ENCODE measurements at places on chromosomes 16 and 17.

GRCh38 chr17:81291662-81292061, 3.4 kb downstream of the SLC38A10 start:
- peak; percentile 63 for DNase-seq

DNA sequence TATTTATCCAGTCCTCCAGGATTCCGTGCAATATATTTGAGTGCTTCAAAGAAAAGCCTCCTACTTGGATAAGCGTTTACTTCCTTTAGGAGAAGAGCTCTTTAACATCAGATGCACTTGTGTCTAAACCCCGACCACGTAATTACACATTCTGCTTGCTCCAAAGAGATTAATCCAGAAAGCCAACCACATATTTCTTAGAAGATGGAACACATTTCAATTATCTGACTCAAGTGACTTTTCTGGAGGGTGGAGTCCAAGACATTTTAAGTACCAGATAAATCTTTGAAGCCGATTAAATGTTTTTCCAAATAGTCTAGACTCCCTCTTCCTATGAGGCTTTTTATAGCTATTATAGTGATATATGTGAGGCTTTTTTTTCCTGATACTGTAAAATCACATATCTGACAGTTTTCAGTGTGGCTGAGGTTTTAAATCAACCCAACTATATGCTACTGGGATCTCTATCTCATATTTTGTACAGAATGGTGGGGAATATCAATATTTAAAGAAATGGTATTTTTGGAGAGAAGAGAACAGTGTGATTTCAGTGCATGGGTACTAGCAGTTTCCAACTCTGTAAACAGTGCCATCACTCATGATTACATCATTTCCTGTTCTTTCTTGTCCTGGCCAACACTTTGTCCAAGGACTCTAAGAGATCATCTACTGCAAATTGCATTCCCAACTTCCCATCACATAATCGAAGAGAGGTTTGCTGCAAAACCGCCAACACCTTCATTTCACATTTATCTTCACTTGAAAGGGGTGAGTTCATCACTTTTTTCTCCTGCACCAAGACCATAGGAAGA, 192.4 kb upstream of the HSBP1 start:
- no peak for DNase-seq

- no peak for DNase-seq
Measured at GRCh38 chr17:14925498-14925897, 339.6 kb downstream of the PMP22 start.

- no peak for DNase-seq
Measured at GRCh38 chr17:50517011-50517410, 8.8 kb downstream of the MYCBPAP start.

GRCh38 chr17:60577147-60577915, 22.7 kb upstream of the PPM1D start:
- DNase-seq = peak; percentile 72

DNA sequence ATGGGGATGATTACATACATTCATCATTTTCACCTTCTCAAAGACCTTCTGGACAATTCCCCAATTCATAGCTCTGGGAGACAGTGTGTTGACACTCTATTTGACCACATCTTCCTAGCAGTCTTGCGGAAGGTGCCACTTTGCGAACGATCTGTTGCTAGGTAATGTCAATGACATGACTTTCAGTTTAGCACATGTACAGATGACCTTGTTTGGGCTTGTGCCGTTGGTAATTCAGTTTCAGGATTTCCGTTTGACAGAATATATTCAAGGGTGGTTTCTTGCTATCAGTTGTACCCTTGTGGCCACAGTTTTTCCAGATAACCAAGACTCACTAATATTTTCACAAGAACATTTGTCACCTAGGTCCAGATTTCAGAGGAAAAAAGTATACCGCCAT, 478.2 kb downstream of the WWOX start:
- no peak for DNase-seq

DNA sequence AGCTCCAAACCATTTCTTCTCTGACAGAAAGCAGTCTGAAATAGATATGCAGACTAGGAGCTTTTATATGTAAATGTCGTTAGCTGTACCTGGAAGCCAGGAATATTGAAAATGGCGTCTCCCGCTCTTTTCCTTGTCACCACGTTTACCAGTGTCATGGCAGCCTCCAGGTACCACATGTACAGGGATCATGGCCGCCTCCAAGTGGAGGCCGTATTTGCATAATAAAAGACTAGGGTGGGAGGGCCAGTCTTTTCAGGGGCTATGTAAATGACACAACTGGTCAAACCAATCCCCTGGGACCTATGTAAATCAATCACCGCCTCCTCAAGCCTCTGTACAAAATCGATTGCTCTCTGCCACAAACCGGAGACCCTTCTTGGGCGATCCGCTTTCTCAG, 54.3 kb downstream of the MYOCD start:
- DNase-seq = no peak

DNA sequence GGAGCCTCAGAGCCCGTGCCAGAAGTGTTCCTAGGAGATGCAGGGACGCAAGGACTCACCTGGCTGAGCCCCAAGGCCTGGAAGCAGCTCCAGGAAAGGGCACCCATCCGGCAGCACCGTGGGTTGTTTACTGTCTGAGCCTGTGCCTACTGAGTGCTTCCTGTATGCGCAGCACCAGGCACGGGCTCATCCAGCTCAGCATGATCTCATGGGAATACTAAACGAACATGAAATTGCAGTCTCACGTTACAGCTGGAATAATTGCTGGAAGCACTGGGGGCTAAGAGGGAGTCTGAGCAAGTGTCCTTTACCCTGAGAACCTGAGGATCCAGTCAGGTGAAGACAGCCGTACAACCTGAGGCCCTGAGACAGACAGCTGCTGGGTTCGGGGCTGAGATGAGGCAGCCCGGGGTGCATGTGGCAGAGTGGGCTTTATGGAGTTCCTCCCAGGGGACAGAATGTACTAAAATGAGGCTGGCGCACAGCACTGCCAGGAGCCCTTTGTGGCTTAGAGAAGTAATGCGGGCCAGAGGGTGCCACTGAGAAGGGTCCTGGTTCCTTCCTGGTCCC, 5.4 kb downstream of the CTRL start:
- DNase-seq = no peak

DNA sequence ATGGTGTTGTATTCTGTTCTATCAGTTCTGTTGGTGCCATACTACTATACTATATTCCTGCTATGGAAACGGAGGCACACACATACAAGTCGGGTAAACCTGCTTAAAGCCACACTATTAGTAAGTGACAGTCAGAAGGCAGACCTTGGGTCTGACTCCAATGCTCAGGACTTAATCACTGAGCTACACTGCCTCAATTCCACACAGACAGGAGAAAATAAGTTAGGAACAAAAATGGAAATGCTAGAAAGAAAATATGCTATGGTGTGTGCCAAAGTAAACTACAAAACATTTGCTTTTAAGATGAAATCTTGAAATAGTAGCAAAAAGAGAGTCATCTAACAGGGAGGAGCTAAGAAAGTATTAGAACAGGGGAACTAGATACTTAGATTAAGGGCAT, 48.1 kb downstream of the MYO1D start:
- DNase-seq = no peak

DNA sequence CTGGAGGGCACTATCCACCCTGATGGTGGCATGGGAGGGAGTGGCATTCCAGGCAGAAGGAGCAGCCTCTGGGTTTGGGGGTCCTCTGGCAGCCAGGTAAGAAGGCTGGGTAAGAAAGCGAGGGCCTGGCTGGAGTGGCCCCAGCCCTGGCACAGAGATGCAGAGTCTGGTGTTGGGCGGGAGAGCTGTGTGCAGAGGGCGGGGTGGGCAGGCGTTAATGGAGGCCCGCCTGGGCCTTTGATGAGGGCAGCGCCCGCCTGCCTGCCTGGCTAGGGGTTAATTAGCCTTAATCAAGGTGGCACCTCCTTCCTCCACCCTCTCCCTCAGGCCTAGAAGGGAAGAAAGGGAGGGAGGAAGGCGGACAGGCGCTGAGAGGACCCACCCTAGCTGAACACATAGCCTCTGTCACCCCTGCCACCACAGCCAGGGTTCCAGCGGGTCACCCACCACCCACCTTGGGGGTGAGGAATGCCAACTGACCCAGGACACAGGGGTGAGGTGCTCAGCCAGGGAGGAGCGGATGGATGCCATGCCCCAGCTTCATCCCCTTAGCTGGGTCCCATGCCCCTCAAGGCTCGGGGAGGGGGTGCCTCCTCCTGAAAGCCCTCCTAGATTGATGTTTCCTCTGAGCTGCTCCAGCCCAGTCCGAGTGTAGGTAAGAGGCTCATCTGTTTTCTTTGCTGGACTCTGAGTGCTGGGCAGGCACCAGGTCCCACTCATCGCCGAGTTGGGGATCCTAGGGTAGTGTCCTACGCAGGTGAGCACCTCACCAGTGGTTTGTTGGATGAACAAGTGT, 13.4 kb upstream of the FAM83G start:
- DNase-seq = no peak

DNA sequence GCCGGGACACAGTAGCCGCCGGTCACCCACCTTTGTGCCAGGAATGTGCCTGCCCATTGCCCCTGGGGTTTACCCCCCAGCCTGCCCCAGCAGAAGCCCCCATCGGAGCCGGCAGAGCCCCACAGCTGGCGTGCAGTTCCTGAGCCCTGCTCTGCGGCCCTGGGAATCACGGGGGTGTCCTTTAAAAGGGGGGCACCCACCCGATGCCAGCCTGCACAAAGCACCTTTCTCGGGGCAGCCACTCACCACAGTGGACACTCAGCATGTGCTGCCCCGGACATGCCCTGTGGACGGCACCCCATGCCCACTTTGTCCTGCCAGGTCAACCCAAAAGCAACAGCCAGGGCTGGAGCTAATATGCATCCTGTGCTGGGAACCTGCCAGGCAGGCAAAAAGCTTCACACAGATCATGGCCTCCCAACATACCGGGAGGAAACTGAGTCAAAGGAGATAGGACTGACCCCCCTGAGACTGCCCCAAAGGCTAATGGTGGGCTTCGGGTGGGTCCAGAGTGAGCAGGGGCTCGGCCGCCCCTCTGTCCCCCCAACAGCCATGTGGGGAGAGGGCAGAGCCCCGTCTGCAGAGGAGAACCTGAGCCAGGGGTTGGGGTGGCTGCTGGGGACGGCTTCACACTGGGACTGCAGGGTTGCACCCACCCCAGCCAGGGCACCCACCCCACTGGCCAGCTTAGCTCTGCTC, 45.8 kb upstream of the ZC3H18 start:
- no peak for DNase-seq

DNA sequence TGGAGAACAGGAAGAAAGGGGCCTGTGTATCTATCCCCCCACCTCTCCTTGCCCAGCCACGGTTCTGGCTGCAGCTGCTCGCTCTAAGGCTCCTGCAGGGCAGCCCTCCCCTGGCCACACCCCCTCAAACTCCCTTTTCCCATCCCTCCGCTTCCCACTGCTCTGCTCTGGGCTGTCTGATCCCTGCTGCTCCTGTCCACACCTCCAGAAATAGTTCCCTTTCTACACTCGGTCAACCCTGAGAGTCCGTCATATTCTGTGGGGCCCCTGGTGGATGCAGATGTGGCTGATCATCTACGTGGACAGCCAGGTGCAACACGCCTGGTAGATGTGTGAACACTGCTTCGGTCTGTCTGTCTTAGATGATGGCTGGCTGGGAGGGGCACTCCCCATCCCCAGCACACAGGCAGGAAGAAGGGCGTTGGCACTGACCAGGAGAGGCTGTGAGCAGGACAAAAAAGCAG, 19.3 kb upstream of the KRT19 start:
- no peak for DNase-seq

- DNase-seq = peak; percentile 66
Measured at GRCh38 chr16:28524681-28525171, 14.0 kb downstream of the NUPR1 start.

DNA sequence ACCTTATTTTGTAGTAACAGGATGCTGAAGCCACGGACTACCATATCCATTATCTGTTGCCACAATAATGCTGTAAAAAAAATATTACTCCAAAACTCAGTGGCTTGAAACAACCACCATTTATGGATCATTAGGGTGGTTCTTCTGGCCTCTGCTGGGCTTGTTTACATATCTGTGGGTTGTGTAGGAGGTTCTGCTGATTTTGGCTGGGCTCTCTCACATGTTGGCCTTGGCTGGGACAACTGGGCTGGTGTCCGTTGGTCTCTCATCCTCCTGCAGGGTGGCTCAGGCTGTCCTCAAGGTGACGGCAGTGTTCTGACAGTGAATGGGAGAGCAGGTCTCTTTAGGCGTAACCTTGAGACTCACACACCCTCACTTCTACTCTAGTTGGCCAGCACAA, 76.0 kb downstream of the GPR139 start:
- DNase-seq = no peak

DNA sequence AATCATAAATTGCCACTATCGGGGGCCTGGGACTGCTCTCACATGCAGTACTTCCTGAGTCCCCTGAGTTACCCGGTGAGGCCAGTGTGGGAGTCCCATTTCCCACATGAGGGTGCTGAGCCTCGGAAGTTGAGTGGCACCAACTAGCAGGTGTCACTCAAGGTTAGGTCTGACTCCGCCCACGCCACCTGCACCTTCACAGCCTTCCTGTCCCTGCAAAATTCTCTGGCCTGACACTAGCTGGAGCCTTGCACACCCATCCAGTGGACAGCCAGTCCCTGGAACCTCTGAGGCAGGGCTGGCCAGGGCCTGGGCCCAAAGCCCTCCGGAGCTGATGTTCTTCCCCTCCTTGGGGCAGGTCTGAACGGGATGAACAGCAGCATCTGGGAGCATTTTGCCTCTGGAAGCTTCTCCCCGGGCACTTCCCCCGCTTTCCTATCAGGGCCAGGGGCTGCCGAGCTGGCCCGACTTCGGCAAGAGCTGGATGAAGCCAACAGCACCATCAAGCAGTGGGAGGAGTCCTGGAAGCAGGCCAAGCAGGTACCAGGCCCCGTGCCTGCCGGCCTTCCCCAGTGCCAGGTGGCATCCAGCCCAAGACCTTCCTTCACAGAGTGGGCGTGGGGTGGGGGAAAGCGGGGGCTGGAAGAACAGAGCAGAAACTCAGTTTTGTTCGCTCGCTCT, 21.9 kb downstream of the UNC13D start:
- DNase-seq = no peak

DNA sequence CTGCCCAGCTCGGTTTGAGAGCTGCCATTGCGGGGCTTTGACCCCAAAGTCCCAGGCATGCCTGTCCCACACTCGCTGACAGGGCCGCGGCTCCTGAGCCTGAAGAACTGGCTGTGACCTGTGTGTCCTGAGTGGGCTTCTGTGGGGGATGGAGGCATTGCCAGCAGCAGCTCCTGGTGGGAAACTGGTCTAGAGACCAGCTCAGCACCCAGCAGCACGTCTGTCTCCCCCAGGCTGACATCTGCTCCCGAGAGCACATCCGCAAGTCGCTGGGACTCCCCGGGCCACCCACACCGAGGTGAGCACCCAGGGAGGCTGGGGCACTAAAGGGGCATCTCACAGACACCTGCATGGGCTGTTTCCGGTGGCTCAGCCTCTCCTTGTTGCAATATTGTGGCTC, 13.4 kb downstream of the ENDOV start:
- no peak for DNase-seq

DNA sequence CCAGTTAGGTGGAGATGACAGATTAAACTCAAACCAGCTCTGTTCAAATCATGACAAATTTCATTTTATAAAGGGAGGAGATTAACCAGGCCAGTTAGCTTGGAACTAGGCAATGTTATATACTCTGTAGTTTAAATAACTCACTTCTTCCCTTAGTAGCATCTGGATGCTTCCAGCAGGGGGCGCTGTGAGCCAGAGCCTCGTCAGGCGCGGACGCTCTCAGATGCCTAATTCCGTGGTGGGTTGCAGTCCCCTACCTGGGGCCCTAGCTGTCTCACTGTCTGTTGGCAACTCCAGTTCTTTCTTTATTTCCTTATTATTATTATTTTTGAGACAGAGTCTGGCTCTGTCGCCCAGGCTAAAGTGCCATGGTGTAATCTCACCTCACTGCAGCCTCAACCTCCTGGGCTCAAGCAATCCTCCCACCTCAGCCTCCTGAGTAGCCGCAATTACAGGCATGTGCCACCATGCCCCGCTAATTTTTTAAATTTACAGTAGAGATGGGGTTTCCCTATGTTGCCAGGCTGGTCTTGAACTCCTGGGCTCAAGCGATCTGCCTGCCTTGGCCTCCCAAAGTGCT, 17.3 kb upstream of the WFDC1 start:
- DNase-seq = peak; percentile 54
